ENCODE measurements at places on chromosomes 4 and X.
A peak's percentile ranks its signal among the peaks of the same experiment; 100 is the strongest.

GRCh38 chrX:97132664-97133415, 249.1 kb downstream of the RPA4 start:
- no peak for DNase-seq

DNA sequence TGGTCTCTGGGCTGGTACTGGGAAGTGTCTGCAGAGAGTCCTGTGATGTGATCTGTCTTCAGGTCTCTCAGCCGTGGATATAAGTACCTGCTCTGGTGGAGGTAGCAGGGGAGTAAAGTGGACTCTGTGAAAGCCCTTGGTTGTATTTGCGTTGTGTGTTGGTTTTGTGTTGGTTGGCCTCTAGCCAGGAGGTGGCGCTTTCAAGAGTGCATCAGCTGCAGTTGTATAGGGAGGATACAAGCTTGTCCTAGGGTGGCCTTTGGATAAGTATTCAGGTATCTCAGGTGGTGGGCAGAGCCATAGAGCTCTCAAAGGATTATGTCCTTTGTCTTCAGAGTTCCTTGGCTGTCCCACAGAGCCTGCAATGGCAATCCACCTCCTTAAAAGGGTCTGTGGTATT, 111.6 kb downstream of the MAGEB17 start:
- no peak for DNase-seq

GRCh38 chrX:49710744-49711319, 15.0 kb upstream of the PAGE1 start:
- DNase-seq = no peak

DNA sequence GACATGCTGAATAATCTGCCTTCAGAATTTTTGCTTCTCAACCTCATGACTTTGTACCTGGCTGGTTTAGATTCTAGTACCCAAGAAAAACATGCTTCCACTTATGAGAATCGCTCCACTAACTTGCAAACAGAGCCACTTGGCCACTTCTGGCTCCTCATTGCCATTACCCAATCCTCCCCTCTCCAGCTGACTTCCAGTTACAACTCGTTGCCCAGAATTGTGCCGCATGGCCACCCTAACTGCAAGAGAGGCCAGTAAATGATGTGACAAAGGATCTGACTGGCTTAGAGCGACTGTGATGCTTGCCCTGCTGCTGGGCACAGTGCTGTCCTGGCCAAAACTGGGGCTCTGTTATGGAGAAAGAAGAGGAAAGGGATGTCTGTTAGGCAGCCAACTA, 4.0 kb upstream of the DKC1 start:
- no peak for DNase-seq

- DNase-seq = no peak
Observed at GRCh38 chrX:2841537-2841936, 12.8 kb downstream of the GYG2 start.

DNA sequence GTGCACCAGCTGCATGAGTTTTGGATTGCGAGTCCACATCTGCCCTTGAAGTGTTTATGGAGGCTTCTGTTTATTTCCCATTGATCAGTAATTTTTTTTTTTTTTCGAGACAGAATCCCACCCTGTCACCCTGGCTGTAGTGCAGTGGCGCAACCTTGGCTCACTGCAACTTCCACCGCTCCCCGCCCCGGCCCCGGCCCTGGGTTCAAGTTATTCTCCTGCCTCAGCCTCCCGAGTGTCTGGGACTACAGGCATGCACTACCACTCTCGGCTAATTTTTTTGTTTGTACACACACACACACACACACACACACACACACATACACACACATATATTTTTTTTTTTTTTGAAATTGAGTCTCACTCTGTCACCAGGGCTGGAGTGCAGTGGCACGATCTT, 46.1 kb downstream of the SMAD1 start:
- no peak for DNase-seq

GRCh38 chrX:150363561-150364346, 637 bp downstream of the MAMLD1 start:
- peak; percentile 47 for DNase-seq

DNA sequence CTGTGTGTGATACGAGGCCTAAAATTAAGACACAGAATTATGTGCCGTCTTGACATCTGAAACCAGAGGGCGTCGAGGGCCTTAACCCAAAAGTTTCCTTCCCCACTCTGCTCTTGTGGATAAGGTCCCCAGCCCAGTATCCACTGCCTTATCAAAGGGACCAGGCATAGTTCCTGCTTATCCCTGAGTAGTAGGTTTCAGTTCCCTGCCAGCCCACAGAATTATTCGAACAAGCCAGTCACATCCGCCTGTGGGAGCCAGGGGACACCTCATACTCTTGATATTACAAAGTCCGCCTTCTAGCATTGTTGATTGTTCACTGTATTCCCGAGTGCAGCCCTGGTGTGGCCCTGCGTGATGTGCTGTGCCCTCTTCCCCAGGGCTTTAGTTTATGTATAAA, 5.4 kb upstream of the MMRN1 start:
- DNase-seq = no peak

GRCh38 chr4:44740201-44740600, 13.8 kb upstream of the GNPDA2 start:
- DNase-seq = no peak

- no peak for DNase-seq
Observed at GRCh38 chrX:153905481-153906095, 1.1 kb downstream of the AVPR2 start.

- no peak for DNase-seq
Observed at GRCh38 chr4:81164623-81165416, 50.2 kb downstream of the PRKG2 start.

DNA sequence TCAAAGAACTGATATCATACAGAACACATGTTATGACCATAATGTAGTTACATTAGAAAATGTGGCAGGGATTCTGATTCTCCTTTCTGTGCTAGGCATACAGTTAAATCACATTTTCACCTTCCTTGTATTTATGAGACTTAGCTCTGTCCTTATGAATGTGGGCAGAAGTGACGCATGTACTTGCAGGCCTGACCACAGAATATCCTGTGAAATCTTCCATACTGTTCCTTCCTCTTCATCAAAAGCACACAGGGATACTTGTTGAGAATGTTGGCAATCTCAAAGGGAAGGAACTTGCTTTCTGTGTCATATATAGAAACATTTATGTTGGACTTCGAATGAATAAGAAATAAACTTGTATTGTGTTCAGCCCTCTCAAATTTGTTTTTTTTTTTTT, 17.2 kb upstream of the MYOZ2 start:
- no peak for DNase-seq

GRCh38 chr4:56657818-56658217, 23.3 kb downstream of the HOPX start:
- no peak for DNase-seq

GRCh38 chr4:83961575-83961974, 425.7 kb downstream of the GPAT3 start:
- no peak for DNase-seq
